K562 (cell line): ENCODE measurements at places on chromosomes 1 and 21. TPM values are rescaled to one million over a fixed set of nuclear protein-coding genes. Genes with fewer than 3 reads are reported as not detected.

The PGLYRP4 gene
- polyA plus RNA-seq, result not detected in 2 replicates

DNA sequence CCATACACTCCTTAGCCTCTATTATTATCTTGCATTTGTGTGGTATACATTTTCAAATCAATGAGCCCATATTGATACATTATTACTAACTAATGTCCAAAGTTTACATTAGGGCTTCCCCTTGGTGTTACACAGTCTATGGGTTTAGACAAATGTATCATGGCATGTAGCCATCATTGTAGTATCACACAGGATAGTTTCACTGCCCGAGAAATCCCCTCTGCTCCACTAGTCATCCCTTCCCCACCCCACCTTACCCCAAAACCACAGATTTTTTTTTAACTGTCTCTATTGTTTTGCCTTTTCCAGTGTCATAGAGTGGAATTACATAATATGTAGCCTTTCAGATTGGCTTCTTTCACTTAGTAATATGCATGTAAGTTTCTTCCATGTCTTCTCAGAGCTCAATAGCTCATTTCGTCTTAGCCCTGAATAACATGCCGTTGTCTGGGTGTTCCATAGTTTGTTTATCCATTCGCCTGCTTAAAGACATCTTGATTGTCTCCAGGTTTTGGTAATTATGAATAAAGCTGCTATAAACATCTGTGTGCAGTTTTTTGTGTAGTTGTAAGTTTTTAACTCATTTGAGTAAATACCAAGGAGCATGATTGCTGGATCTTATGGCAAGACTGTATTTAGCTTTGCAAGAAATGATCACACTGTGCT, 86.4 kb upstream of the LYST start:
- no peaks in the 10 kb centered on the region for H3K4me1 ChIP-seq
- H3K27me3 ChIP-seq, result peaks cover 33% of the 10 kb centered on the region
- H3K4me3 ChIP-seq, result no peak overlapping the region
- no peak overlapping the region for H3K27ac ChIP-seq

DNA sequence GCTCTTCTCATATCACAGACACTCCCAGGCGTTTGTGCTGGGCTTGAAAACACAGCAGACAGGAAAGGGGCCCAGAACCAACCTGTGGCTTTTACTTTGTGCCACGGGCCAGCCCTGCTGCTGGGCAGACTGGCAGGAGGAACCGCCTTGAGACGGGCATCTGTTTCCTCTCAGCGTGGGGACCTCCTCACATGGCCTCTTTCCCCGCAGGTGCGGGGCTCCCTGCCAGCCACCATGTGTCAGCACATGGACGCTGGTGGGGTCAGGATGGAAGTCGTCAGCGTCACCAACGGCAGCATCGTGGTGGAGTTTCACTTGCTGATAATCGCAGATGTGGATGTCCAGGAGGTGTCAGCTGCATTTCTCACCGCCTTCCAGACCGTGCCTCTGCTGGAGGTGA, 47.8 kb downstream of the UMODL1 start:
- H3K4me1 ChIP-seq, result no peaks in the 10 kb centered on the region
- H3K36me3 ChIP-seq, result no peaks in the 10 kb centered on the region
- DNase-seq, result no peak
- H3K27me3 ChIP-seq, result peaks cover 71% of the 10 kb centered on the region

- peaks cover 4% of the 10 kb centered on the region; the same call in 1 of the 2 replicates for H3K27me3 ChIP-seq
- H3K4me3 ChIP-seq, result no peak overlapping the region
- H3K27ac ChIP-seq, result no peak overlapping the region
These were observed 5.1 kb downstream of the LYPD8 start for GRCh38 chr1:248750496-248750895.

The SAMD13 gene
- polyA plus RNA-seq, result 1.7 and 2.7 TPM in 2 replicates

The ATF3 gene
- 26.2 and 28.2 TPM in 2 replicates for polyA plus RNA-seq

GRCh38 chr1:20346433-20346832, 55.8 kb downstream of the VWA5B1 start:
- H3K4me3 ChIP-seq, result no peak overlapping the region
- DNase-seq, result no peak
- no peaks in the 10 kb centered on the region for H3K4me1 ChIP-seq
- H3K27ac ChIP-seq, result no peak overlapping the region

DNA sequence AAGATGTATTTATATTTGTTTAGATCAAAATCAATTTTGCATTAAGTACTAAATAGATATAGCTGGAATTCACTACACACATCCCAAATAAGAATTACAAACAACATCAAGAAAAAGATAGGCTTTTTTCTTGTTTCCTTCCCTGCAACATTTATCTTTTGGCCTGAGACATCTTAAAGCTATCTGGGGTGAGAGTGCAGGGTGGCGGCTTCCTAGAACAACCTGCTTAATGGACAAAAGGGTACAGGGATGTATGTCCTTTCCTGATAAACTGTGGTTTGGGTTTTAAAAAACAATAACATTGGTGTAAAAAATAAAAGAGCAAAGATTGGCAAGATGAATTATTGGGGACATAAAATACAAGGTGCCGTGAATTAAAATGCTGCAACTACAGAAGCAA, 54.4 kb downstream of the EPRS1 start:
- no peaks in the 10 kb centered on the region for H3K27me3 ChIP-seq
- no peaks in the 10 kb centered on the region for H3K4me1 ChIP-seq
- peaks cover 84% of the 10 kb centered on the region for H3K36me3 ChIP-seq
- H3K4me3 ChIP-seq, result no peak overlapping the region
- peak; percentile 41 for DNase-seq
- no peak overlapping the region for H3K27ac ChIP-seq

- no peak for DNase-seq
- no peaks in the 10 kb centered on the region for H3K4me1 ChIP-seq
- no peak overlapping the region for H3K4me3 ChIP-seq
These were observed 276.4 kb upstream of the B3GALT2 start for GRCh38 chr1:193462629-193463320.

The KCNA2 gene
- polyA plus RNA-seq, result not detected in 2 replicates

- H3K27me3 ChIP-seq, result no peaks in the 10 kb centered on the region
- no peak for DNase-seq
- no peak overlapping the region for H3K27ac ChIP-seq
- no peak overlapping the region for H3K4me3 ChIP-seq
- no peaks in the 10 kb centered on the region for H3K4me1 ChIP-seq
- H3K36me3 ChIP-seq, result no peaks in the 10 kb centered on the region
These were observed 85.2 kb downstream of the HLCS start for GRCh38 chr21:36881228-36881627.

- H3K36me3 ChIP-seq, result no peaks in the 10 kb centered on the region
- no peak for DNase-seq
- peak overlapping the region; percentile 46 for H3K4me3 ChIP-seq
- peaks cover 23% of the 10 kb centered on the region for H3K4me1 ChIP-seq
- peaks cover 56% of the 10 kb centered on the region for H3K27me3 ChIP-seq
- no peak overlapping the region for H3K27ac ChIP-seq
These were observed 1.1 kb downstream of the BATF3 start for GRCh38 chr1:212698467-212699103.

- no peaks in the 10 kb centered on the region for H3K4me1 ChIP-seq
- no peaks in the 10 kb centered on the region for H3K36me3 ChIP-seq
- H3K27ac ChIP-seq, result no peak overlapping the region
- no peak for DNase-seq
These were observed 426.6 kb upstream of the ESRRG start for GRCh38 chr1:217149791-217150190.

The MROH9 gene
- not detected in 2 replicates for polyA plus RNA-seq

DNA sequence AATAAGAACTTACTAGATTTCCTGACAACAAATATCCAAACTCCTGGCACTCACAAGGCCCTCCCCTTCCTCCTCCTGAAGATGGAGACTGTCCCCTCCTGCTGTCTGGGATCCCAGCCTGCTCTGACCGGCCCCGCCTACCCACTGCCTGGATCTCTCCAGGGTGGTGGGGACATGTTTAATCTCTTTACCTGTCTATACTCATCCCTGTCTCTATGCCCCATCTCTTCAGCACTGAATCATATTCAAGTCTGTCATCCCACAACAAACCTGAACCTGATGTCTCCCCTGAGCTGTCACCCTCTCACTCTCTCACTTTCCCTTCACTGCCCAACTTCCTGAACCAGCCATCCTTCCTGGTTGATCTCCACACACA, 22.1 kb downstream of the MATN1 start:
- H3K4me1 ChIP-seq, result peaks cover 6% of the 10 kb centered on the region
- H3K27me3 ChIP-seq, result peaks cover 32% of the 10 kb centered on the region
- H3K27ac ChIP-seq, result no peak overlapping the region
- H3K4me3 ChIP-seq, result no peak overlapping the region
- H3K36me3 ChIP-seq, result no peaks in the 10 kb centered on the region

The KIAA0319L gene
- polyA plus RNA-seq, result 23.4 and 28.5 TPM in 2 replicates

DNA sequence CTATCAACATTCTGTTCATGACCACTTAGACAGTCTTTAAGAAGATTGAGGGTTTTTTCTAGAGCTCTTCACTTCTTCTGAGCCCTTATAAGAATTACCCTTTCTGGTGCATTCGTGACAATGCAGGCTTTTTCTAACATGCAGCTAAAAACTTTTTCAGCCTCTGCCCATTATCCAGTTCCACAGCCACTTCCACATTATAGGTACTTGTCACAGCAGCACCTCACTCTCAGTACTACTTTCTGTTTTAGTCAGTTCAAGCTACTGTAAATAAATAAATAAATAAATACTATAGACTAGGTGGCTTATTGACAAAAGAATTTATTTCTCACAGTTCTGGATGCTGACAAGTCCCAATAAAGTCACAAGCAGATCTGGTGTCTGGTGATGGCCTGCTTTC, 284.4 kb upstream of the PKN2 start:
- no peaks in the 10 kb centered on the region for H3K27me3 ChIP-seq
- no peak for DNase-seq
- no peak overlapping the region for H3K27ac ChIP-seq
- H3K4me3 ChIP-seq, result no peak overlapping the region

The SPRR5 gene
- not detected in 2 replicates for polyA plus RNA-seq

GRCh38 chr1:51341876-51342496, 11.6 kb upstream of the TTC39A start:
- DNase-seq, result peak; percentile 48
- no peaks in the 10 kb centered on the region for H3K36me3 ChIP-seq
- H3K27ac ChIP-seq, result no peak overlapping the region

DNA sequence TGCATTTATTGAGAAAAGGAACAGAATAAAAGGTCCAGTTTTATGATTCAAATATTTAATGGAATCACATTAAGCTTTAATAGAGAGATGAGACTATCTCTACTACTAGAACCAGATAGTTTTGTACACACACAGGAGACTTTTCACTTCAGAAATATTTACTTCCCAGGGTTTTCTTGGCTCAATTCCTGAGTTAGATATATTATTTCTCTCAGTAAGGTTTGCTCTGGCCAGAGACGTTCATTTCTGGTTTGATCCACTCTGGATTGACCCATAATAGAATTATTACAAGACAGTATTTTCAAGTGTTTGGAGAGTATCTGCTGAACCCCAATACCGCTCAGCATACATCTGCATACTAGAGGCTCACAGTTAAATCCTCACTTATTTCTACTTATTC, 1.3 kb upstream of the RCOR3 start:
- peaks cover 7% of the 10 kb centered on the region; the same call in 1 of the 3 replicates for H3K36me3 ChIP-seq
- H3K27me3 ChIP-seq, result no peaks in the 10 kb centered on the region
- peak overlapping the region; percentile 93 for H3K4me3 ChIP-seq
- peaks cover 15% of the 10 kb centered on the region for H3K4me1 ChIP-seq

The LENEP gene
- polyA plus RNA-seq, result 0.23 and 0.35 TPM in 2 replicates

DNA sequence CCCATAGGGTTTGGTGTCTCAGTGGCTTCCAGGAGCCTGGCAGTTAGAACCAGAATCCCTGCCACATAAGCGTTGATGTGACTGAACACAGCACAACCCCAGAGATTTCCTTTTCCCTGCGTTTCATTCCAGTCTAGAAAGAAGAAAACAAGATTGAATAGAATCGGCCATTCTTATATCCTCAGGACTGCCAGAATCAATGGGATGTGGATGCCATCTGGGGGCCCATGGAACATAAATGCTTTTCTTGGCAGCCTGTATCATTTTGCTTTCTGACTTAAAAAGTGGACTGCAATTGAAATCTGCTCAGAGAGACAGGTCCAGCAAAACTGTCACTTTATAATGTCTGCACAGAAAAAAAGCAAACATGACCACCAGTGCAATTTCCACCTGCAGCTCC, 80.3 kb downstream of the DISC1 start:
- H3K27ac ChIP-seq, result no peak overlapping the region
- no peaks in the 10 kb centered on the region for H3K36me3 ChIP-seq
- 0 out of 2 replicates have a peak, but pooled peaks cover 4% of the 10 kb centered on the region for H3K27me3 ChIP-seq
- H3K4me1 ChIP-seq, result no peaks in the 10 kb centered on the region
- H3K4me3 ChIP-seq, result no peak overlapping the region

GRCh38 chr1:228975238-228975907, 240.1 kb downstream of the RHOU start:
- no peaks in the 10 kb centered on the region for H3K36me3 ChIP-seq
- no peaks in the 10 kb centered on the region for H3K4me1 ChIP-seq
- no peak overlapping the region for H3K27ac ChIP-seq
- H3K27me3 ChIP-seq, result peaks cover 50% of the 10 kb centered on the region
- no peak for DNase-seq

The JAM2 gene
- 0.07 TPM in 1 of 2 replicates, not detected in the other for polyA plus RNA-seq

The NAV1 gene
- polyA plus RNA-seq, result 4.2 and 5.6 TPM in 2 replicates

The CSF3R gene
- 0.50 and 0.86 TPM in 2 replicates for polyA plus RNA-seq

- no peaks in the 10 kb centered on the region for H3K27me3 ChIP-seq
- H3K36me3 ChIP-seq, result no peaks in the 10 kb centered on the region
- H3K4me3 ChIP-seq, result no peak overlapping the region
These were observed 36.3 kb downstream of the ERICH3 start for GRCh38 chr1:74637296-74637695.

The PCSK9 gene
- 37.9 and 43.9 TPM in 2 replicates for polyA plus RNA-seq

The LEFTY1 gene
- polyA plus RNA-seq, result 0.13 TPM in 1 of 2 replicates, not detected in the other

DNA sequence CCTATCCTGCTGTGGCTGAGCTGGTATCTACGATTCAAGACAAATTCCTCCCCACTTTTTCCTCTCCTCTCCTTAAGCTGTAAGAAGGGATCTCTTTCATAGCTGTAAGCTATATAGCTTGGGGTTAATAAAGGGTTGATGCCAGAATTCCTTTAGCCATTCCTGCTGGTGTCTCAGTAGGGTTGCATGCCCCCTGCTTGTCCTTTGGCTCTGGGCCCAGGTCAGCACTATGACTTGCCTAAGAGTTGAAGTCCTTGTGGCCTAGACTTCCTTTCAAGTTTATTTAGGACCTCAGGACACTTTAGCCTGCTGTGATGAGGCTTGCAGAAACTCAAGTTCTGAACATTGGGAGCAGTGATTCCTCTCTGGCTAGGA, 270.0 kb downstream of the AMY1C start:
- no peak overlapping the region for H3K4me3 ChIP-seq
- DNase-seq, result no peak
- no peaks in the 10 kb centered on the region for H3K4me1 ChIP-seq
- H3K36me3 ChIP-seq, result no peaks in the 10 kb centered on the region
- no peaks in the 10 kb centered on the region for H3K27me3 ChIP-seq

The CHRNB2 gene
- polyA plus RNA-seq, result not detected in 2 replicates

DNA sequence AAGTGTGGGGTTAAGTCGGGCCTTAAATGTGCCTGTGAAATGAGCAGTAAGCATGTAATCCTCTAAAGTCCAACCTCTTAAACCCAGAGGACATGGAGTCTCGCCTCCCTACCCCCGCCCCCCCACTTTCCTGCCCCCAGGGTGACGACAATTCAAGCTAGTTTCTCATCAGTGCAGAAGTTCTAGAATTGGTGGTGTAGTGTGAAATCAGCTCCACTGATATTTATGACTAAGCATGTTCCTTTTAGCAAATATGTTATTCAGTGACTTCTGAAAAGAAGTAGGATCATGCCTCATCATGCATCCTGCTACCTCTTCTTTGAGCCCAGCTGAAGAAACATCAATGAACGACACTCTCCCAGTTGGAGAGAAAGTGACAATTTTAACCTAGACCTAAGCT, 2.6 kb upstream of the ABCB10 start:
- 0 out of 3 replicates have a peak, but pooled peaks cover 3% of the 10 kb centered on the region for H3K36me3 ChIP-seq
- no peak overlapping the region for H3K4me3 ChIP-seq
- peaks cover 14% of the 10 kb centered on the region; the same call in 2 of the 3 replicates for H3K4me1 ChIP-seq
- H3K27ac ChIP-seq, result no peak overlapping the region
- H3K27me3 ChIP-seq, result no peaks in the 10 kb centered on the region
